Activated T-cell treated with anti-CD3 and anti-CD28 coated beads, Interleukin-2, amount 50 U/mL, for 4 hours (primary cell): ENCODE measurements at places on chromosomes 2 and 18. TPM values are rescaled to one million over a fixed set of nuclear protein-coding genes. Genes with fewer than 3 reads are reported as not detected.
A peak's percentile ranks its signal among the peaks of the same experiment; 100 is the strongest.

GRCh38 chr2:69453475-69454129 lies 16.4 kb upstream of the NFU1 start:
- DNase-seq: no peak

TET3 gene
- total RNA-seq: 30.8 TPM

GRCh38 chr2:204033611-204034495 lies 97.3 kb downstream of the ICOS start:
- no peak for DNase-seq

DNA sequence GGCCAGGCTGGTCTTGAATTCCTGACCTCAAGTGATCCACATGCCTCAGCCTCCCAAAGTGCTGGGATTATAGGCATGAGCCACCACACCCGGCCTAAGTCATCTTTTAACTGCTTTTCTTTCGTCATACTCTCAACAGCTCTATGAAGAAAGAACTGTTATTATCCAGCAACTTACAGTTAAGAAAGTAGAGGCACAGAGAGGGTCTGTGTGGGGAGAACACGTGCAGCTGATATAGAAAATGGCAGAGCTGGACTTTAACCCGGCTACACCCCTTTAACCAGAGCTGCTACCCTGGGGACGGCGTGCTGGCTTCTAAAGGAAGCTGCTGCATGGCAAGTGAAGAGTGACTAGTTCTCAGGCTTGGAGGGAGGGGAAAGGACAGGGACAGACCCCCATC lies 25.5 kb downstream of the IGFBP2 start:
- DNase-seq: no peak

FSHR gene
- not detected for total RNA-seq

FBXO11 gene
- 40.7 TPM for total RNA-seq

DNA sequence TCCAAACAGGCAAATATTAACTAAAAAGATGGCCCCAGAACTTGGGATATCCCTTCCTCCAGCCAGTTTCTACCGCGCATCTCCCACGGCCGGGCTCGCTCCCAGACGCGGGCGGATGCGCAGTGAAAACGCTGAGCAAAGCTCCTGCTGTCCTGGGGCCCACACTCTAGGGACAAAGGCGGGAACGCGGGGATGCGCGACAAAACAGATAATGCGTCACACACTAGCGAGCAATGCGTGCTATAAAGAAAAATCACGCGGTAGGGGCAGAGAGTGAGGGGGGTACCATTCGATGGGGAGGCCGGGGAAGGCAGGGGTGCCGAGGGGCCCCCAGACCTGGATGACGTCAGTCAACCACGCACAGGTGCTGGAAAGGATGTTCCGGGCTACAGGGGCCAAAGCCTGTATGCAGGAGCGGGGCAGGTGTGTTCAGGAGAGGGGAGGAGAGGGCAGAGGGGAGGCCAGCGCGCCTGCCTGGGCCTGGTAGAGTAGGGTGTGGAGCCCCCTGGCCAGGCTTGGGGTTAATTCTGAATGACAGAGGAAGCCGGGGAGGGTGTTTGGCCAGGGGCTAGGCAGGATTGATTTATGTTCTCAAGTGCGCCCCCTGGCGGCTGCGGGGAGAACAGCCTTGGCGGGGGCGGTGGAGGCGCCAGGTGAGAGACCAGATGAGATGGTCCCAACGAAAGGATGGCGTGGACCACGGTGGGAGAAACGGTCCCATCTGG lies 14.9 kb upstream of the ITM2C start:
- DNase-seq: peak; percentile 70
